Activated T-helper 1 cell treated with Interleukin-2 at 50 U/mL for 16 hours (primary cell): ENCODE measurements at places on chromosomes 1 and 21.
A peak's percentile ranks its signal among the peaks of the same experiment; 100 is the strongest.

DNA sequence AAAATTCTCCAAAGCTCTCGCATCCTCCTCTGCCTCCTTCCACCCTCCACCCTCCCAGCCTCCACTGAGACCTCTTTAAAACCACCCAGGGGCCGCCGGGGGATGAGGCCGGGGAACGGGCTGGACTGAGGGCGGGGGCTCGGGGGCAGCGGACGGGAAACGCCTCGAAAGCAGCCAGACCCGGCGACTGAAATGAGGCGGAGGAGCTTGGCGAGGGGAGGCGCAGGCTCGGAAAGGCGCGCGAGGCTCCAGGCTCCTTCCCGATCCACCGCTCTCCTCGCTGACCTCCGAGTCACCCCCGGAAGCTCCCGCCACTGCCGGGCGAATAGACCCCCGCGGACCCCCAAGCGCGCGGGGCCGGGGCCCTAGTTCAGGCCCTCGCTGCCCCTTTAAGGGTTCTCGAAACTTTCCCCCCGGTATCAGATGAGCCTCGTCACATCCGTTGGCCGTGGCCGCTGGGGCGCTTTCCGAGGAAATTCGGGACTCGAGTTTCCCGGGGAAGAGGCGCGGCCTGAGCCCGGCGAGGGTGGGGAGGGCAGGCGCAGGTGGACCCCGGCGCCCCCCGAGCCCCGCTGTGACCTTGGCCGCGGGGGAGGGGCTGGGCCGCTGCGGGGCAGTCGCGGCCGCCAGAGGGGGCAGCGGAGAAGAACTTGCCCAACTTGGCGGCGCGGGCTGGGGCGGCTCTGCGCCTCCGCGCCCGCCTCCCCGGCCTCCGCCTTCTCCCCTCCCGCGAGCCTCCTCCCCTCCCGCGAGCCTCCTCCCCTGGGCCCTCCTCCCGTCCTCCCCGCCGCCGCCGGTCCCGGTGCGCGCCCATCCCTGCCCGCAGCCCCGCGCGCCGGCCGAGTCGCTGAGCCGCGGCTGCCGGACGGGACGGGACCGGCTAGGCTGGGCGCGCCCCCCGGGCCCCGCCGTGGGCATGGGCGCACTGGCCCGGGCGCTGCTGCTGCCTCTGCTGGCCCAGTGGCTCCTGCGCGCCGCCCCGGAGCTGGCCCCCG lies at the start of gene BACE2:
Gene BACE2, plus strand, starts transcription at position 813 of the 995 bp plus-strand sequence. Its CDS starts 104 bp downstream, at position 917.
- no peak for DNase-seq

DNA sequence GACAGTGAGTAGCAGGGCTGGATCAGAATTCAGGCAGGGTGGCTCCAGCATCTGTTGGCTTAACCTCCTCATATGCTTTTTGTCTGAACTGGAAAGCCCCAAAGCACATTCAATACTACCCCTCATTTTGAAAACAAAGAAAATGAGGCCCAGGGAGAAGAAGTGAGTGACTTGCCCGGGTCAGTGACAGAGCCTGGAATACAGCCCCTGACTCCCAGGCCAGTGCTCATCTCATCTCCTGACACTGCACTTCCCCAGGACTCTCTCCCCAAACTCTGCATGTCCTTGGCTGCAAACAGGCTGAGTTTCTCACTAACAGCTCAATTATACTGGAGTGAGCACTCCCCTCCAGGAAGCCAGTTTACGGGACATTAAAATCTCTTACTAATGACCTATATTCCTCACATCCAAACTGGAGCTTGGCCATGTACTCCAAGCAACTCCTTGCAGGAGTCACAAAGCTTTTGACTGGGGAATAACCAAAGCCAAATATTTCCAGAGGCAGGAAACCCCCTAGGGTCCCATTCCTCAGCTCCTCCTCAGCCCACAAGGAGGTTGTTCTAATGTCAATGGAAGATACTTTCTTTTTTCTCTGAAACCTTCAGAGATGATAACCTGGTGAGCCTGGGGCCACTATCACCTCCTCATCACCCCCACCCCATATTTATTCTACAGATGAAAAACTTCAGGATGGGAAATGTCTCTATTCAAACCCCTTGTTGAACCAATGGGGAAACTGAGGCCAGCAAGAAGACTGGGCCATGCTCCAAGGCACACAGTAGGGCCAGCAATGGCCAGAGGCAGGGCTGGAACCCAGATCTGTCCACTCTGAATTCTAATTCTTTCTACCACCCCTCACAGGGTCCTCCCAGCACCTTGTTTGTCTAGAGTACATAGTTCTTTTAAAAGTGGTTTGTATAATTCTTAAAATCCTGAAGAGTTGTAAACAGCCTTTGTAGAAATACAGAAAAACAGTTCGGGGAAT lies 127.0 kb downstream of the PLPP3 start:
- DNase-seq = no peak

GRCh38 chr1:11448373-11449099 lies 30.4 kb upstream of the DISP3 start:
- DNase-seq = no peak

DNA sequence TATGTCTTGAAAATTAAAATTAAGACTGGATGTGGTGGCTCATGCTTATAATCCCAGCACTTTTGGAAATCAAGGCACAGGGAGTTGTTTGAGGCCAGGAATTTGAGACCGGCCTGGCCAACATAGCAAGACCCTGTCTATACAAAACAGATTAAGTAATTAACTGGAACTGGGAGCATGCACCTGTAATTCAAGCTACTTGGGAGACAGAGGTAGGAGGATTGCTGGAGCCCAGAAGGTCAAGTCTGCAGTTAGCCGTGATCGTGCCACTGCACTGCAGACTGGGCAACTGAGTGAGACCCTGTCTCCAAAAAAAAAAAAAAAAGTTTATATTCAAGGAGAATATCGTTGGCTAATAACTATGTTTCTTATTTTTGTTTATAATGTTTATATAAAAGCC lies 139.2 kb downstream of the USP25 start:
- no peak for DNase-seq

DNA sequence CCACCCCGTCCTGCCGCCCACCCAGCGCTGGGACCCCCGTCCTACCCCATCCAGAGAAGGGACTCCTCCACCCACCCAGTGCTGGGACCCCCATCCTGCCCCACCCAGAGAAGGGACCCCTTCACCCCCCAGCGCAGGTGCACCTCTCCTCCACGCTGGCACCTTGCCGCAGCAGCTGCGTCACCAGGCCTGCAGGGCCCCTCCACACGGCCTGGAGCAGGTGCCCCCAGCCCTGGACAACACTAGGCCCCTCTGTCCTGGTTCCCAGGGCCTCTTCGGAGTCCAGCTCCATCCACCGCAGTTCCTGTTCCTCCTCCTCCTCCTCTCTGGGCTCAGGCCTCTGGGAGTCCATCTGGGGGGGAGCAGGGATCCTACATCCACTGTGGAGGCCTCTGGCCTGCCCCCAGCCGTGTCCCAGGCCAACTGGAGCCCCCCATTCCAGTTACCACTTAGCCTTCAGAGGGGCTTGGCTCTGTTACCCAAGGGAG lies 378 bp downstream of the ANKRD65 start:
- DNase-seq = no peak

DNA sequence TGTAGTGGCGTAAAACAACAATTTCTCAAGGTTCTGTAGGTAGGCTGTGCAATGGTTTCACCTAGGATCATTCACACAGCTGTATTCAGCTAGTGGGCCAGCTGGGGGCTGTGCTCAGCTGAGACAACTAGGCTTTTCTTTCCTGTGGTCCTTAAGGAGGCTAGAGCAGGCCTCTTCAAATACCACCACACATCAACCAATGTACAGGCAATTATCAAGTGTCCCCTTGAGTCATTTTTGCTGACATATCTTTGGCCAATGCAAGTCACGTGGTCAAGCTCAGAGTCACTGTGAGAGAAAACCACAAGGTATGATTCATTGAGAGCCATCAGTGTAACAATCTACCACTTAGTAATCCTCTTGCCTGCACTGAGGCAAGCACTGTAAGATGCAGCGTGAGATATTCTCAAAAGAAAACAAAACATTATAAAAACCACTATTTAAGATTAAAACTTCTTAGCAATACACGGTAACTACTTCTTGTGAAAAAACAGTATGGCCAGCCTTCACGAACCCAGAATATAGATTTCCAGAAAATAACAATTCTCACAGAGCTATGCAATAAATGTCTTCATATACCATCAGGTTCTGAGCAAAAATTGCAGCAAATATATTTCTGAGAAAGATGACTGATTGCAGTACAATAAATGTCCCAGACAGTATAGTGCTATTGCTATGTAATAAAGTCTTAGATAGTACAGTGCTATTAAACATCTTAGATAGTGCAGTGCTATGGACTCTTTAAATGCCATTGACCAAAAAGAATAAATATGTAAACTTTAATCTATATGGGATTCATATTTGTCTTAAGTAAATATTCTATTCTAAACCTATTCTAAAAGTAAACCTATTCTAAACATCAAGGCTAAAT lies 55.3 kb downstream of the NME7 start:
- peak; percentile 6 for DNase-seq

- no peak for DNase-seq
These were observed at the start of gene SLC30A10 for GRCh38 chr1:219927956-219928790. TSS of gene SLC30A10 (minus strand) at chr1:219928557. CDS start at chr1:219928440, 117 bp downstream.

GRCh38 chr1:45356186-45356585 lies 15.9 kb upstream of the MUTYH start:
- DNase-seq = no peak

DNA sequence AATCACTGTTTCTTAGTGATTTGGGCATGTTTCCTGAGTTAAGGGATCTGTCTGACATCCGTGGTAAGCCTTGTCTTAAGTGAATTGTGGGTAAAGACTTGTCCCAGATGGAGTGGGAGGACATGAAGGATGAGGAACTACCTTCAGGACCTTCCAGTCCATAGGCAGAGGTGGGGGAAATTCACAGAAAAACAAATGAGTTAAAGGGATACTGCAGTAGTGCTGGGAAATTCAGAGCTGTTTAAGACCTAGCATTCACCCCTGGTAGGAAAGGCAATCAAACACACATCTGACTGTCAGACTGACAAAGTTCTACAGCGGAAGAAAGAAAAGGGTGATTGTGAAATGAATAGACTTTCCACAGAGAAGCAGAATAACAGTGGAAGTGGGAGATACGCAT lies 3.0 kb downstream of the GNAT2 start:
- DNase-seq = no peak

- peak; percentile 48 for DNase-seq
These were observed 77.9 kb downstream of the ADARB1 start for GRCh38 chr21:45152265-45152746.

- peak; percentile 4 for DNase-seq
These were observed 615 bp downstream of the CLIC4 start for GRCh38 chr1:24745711-24746413.

- no peak for DNase-seq
These were observed 298.6 kb downstream of the PTPRC start for GRCh38 chr1:198937231-198938031.

DNA sequence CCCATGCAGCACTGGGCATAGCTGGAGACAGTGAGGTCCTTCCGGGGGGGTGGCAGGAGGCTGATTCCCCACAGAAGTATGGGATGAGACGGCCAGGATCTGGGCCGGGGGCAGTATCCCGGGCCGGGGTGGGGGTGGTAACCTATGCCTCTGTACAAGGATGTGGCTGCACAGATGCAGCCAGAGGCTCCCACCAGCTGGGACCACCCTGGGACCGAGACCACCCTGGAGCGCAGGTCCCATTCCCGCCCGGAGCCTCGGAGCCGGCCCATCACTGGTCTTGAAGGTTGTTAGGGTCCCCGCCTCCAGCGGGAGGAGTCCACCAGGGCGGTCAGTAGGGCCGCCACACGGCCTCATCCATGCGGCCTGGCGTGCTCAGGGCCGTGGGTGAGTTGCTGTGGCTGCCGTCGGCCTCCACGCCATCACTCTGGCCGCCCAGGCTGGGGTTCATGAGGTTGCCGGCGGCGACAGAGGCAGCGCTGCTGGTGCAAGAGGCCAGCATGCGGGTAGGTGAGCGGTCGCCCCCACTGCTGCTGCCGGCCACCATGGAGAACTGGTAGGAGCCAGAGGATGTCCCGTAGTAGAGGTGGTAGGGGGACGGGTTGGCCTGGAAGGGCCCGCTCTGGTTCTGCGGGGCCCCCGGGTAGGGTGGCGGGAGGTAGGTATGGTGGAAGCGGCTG lies 28.1 kb downstream of the RUNX3 start:
- DNase-seq = no peak

DNA sequence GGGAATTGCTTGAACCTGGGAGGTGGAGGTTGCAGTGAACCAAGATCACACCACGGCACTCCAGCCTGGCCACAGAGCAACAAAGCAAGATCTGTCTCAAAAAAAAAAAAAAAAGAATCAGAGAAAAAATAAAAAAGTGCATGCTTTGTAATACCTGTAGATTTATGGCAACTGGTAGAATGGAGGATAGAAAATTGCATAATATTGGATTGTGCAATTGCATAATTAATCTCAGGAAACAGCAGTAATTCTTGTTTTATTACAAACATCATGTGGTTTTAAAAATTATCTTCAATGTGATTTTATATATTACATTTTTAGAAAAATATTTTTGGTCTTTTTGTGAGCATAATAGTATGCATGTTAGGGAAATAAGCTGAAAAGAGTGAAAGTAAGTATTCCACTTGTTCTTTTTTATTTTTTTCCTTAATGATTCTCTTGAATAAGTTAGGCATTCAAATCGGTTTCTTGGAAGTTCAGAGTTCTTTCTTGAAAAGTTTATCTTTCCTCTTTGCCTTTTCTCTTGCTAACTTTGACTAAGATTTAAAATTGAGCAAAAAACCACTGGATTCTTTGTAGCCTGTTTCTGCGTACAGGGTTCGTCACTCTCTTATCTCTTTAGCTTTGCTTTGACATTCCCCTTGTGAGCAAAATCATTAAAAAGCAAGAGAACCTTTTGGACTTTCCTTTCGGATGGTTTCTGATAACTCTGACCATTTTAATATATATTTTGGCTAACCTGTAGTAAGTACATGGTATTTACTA lies 127.5 kb upstream of the ADAMTS5 start:
- no peak for DNase-seq

- no peak for DNase-seq
These were observed at the start of gene CFAP141 for GRCh38 chr1:154206196-154206595. TSS of gene CFAP141 (minus strand) at chr1:154206333. CDS start at chr1:154206307, 26 bp downstream.

GRCh38 chr21:46397993-46398392 lies 60.7 kb upstream of the DIP2A start:
- no peak for DNase-seq

- DNase-seq = no peak
These were observed 43.6 kb downstream of the PLEKHA6 start for GRCh38 chr1:204316164-204316563.

GRCh38 chr1:21899987-21900386 lies 37.1 kb downstream of the HSPG2 start:
- no peak for DNase-seq

- peak; percentile 3 for DNase-seq
These were observed 33.0 kb downstream of the LAMC2 start for GRCh38 chr1:183218971-183219615.

GRCh38 chr1:31570906-31571305 lies 5.4 kb upstream of the TINAGL1 start:
- DNase-seq = no peak

GRCh38 chr1:63324779-63325119 lies 2.4 kb downstream of the FOXD3 start:
- no peak for DNase-seq
